ENCODE measurements at places on chromosomes 12 and 14.

- DNase-seq, result no peak
Observed at GRCh38 chr14:34087571-34087970, 136.7 kb upstream of the EGLN3 start.

- DNase-seq, result no peak
Observed at GRCh38 chr14:93114713-93115068, 1.0 kb downstream of the ITPK1 start.

DNA sequence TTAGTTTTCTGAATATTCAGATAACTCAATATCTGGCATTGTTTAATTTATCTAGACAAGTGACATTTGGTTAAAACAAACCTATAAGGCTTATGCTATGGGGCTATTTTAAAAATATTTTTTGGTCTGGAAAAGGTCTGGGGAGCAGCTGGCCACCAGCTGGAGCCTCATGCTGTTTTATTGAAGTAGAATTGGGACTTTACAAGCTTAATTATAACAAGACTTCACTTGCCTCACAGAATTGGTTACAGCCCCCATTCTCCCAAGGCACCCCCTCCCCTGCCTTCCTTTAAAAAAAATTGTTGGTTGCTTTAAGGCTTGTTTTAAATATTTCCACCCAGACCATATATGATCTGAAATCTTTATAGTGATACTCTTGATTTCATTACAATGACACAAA lies 453.9 kb downstream of the ADAMTS20 start:
- DNase-seq, result no peak

DNA sequence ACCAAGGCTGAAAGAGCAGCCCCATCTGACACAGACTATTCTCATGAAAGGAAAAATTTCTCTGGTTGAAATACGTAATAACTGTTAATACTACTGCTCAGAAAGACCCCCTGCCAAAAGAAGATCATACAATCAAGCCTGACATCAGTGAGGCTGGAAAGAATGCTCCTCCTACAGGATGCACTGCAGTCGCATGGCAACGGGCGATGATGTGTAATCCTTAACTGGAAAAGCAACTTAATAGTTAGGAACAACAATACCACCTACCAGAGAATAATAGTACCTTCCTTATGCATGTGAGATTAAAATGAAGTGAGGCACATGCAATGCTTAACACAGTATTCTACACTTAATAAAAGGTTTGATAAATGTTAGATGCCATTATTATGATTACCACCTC lies 1.2 kb upstream of the GOLGA5 start:
- no peak for DNase-seq

DNA sequence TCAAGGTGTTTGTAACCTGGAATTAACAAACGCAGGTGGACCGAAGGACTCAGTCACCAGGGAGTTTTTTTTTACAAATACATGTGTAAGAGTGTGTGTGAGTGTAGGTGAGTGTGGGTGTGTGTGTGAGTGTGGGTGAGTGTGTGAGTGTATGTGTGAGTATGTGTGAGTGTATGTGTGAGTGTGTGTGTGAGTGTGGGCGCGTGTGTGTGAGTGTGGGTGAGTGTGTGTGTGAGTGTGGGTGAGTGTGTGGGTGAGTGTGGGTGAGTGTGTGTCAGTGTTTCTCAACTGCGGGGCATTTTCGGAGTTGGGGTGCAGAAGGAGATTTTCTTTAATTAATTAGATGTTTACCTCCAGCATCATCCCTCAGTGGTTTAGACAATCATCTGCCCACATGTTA lies 1178.8 kb downstream of the VRK1 start:
- DNase-seq, result no peak

DNA sequence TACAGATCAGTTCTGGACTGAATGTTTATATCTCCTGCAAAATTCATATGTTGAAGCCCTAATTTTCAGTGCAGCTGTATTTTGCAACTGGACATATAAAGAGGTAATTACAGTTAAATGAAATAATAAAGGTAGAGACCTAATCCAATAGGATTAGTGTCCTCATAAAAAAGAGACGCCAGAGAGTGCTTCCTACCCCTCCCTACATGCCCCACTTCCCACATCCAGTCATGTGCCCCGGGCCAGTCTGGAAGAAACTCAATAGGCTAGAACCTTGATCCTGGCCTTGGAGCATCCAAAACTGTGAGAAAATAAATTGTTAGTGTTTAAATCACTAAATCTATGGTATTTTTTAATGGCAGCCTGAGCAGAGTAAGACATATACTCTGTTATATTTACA lies 172.3 kb downstream of the ALG10B start:
- DNase-seq, result no peak

DNA sequence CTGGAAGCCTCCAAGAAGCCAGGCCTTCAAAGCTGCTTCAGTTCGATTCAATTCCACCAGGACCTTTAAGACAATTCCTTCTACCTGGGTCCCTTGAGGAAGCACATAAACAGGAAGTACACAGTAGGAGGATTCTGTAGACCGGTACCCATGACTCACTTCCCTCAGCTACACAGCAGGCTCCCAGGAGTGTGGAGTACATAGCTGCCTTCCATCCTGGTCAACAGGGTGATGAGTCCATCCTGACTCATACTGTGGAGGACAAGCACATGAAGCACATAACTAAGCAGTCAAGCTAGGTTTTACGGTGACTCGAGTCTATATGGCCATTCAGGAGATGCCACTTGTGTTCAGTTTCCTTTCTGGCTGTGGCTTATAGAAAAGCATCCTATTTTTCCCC lies 197.6 kb upstream of the RBM19 start:
- DNase-seq, result no peak

- no peak for DNase-seq
Observed at GRCh38 chr12:12495536-12495935, 67.1 kb downstream of the DUSP16 start.

DNA sequence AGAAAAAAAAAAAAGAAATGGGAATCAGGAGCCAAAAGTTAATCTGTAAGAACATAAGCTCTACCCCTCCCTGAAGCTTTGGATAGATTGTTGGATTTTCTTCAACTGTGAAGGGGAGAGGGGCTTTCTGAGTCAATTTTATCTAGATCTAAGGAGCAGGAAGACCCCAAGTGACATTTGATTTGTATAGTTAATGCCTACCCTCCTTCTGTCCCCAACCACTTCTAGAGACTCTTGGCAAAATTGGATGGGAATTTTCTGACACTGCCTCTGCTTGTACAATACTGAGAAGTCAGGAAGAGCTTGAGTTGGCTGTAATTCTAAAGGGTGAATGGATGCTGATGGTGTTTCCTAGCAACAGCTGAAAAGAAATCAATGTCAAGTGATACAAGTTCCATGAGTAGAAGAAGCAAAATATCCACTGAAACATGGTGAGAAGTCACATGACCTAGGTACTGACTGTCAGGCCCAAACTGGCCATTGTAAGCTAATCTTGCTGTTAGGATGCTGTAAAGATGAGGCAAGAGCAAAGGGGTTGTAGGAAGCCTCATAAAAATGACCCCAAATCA lies 42.2 kb downstream of the NDUFA12 start:
- no peak for DNase-seq

DNA sequence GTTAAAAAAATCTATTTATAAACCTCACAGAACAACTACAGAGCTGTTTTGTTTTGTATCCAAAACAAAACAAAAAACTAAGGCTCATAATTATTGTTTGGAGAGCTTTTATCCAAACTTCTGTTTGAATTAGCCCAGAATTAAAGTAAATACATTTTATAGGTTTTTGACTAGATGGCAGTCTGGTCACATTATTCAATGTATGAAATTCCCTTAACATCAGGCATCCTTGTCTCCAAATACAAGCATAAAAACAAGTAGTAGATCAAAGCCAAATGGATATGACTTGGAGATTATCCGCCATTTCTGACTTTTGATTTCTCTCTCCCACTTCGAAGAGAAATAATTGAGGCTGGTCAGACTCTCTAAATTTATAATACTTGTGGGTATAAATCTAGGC lies 63.5 kb downstream of the SLC38A1 start:
- no peak for DNase-seq

DNA sequence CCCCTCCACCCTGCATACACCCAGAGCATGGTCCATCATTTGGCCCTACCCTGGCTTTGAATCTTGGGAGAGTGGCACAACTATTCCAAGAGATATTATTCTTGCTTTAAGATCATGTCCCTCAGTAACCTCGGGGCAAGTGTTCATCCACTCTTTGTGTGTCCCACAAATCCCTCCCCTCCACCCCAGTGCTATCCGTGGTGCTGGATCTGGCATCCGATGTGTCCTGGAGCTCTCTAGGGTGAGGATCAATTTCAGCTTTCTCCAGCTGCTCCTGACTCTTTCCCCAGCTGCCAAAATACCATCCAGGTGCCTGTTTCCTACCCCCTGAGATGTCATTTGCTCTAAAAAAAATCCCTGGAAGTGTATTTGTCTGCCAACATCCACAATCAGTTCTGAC lies 64.8 kb upstream of the CMKLR1 start:
- DNase-seq, result no peak

- no peak for DNase-seq
Observed at GRCh38 chr12:106445959-106446358, 88.4 kb downstream of the POLR3B start.

DNA sequence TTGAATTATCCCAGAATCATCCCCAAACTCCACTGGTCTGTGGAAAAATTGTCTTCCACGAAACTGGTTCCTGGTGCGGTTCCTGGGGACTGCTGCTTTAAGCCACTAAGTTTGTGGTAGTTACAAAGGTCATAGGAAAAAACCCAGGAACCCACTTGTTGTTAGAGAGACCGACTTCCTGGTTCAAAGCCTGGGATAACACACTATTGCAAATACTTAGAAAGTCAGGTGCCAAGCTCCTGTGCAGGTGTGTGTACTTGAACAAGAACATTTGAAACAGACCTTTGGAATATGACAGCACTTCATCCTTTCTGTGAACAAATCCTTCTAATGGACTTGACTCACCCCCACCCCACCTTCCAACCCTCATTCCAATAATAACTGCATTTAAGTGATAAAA lies 519.6 kb downstream of the GLT1D1 start:
- DNase-seq, result no peak

GRCh38 chr12:11136075-11136474 lies 1.6 kb upstream of the TAS2R30 start:
- DNase-seq, result no peak

- DNase-seq, result peak; percentile 37
Observed at GRCh38 chr12:69241438-69242092, 2.2 kb downstream of the CPSF6 start.

DNA sequence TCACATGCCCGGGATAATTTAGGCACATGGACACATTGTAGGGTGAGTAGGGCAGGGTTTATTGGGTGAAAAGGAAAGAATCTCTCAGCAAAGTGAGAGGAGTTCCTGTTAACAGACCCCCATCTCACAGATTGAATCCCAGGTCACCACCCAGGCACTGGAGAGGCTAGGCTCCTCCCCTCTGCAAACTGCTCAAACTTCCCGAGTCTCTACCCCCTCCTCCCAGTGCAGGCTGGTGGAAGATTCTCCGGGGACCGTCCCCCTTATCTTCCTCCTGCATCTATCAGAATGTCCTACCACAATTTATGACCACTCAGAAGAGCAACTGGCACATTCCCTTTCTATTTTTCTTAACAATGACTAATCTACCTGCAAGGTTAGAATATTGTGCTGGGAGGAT lies 126.0 kb downstream of the NTF3 start:
- DNase-seq, result no peak

- DNase-seq, result no peak
Observed at GRCh38 chr14:78103271-78103670, 66.9 kb upstream of the NRXN3 start.

GRCh38 chr12:116674643-116675183 lies 63.2 kb downstream of the SPRING1 start:
- DNase-seq, result no peak

DNA sequence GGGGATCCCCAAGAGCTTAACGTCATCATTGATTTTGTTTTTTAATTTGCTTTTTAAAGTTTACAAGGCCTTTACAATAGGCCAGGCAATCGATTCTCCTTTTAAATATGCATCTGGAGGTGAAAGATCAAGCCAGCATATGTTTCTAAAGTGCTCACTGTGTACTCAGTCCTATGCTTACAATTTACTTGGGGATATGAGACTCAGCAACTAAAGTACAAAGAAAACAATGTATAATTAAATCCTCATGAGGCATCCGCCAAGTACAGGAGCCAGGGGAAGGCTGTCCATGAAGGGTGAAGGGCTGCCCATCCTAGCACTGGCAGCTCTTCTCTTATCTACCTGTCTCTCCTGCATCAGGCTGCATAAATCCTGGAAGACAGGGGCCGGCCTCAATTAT lies 11.8 kb downstream of the CCDC92 start:
- no peak for DNase-seq

DNA sequence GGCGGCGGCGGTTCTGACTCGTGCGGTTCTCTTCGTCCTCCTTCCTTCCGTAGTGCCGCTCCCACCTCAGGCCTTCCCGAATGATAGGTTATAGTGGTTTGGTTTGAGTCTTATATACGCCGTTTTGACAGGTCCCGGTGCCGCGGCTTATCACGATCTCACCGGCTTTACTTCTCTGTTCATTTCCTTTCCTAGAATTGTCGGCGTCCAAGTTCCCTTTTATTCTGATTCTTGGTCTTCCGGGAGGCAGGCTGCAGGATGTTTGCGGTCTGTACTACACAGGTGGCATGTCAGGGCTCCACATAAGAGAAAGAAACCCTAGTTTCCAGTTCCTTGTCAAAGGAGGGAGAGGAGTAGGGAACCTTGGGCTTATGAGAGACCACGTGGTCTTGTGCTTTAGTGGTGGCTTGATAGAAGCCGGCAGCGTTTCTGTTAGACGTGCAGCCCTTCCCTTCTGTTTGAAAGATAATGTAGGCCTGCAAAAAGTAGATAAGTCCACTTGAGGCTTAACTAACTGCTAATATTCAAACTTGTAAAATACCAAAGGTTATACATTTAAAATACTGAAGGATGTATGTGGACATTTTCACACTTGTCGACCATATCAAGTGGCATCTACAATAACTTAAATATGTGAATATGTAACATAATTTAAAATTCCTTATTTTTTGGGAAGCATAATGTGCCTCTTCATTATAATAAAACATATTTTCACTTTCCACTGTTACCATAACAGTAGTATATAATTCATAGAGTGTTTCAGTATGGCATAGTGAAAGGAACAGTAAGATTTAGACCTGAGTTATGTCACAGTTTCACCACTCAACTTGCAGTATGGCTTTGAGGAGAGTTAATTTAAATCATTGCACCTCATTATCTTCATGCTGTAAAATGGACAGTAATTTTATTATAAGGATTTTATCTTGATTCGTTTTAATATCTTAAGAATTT lies 804 bp downstream of the USP15 start:
- DNase-seq, result peak; percentile 96

GRCh38 chr12:56521590-56522371 lies at the start of gene RBMS2:
Gene RBMS2, plus strand, starts transcription at chr12:56521820. Its CDS starts 204 bp downstream, at chr12:56522024.
- no peak for DNase-seq

GRCh38 chr12:32217354-32218310 lies 111.0 kb downstream of the BICD1 start:
- DNase-seq, result no peak

DNA sequence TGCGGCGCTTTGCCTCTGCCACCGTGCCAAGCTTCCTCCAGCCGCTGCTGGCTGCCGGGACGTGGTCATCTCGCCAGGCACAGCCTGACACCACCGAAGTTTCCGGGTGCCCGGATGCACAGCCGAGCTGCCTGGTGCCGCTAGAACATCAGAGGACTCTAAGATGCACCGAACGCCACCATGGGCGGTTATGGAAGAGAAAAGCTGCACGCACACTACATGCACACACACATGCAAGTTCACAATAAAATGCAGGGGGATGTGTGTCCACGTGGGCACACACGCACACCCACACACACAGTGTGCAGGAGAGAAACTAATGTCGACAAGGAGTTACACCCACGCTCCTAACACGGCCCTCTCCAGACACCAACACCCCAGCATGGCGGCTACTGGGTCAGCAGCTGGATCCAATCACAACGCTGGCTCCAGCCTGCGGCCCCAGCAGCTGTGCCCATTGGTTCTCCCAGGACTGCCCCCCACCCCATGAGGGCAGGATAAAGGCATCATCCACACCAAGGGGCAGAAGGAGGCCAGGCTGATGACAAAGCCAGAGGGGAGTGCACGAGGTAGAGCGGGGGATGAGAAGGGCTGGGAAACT lies 82.7 kb downstream of the BCL11B start:
- DNase-seq, result no peak
